ENCODE measurements at places on chromosomes 2 and 18.
A peak's percentile ranks its signal among the peaks of the same experiment; 100 is the strongest.

- no peak for DNase-seq
Observed at GRCh38 chr18:74906184-74906583, 302.8 kb downstream of the PTGR3 start.

- no peak for DNase-seq
Observed at GRCh38 chr18:2191180-2191790, 380.0 kb downstream of the METTL4 start.

DNA sequence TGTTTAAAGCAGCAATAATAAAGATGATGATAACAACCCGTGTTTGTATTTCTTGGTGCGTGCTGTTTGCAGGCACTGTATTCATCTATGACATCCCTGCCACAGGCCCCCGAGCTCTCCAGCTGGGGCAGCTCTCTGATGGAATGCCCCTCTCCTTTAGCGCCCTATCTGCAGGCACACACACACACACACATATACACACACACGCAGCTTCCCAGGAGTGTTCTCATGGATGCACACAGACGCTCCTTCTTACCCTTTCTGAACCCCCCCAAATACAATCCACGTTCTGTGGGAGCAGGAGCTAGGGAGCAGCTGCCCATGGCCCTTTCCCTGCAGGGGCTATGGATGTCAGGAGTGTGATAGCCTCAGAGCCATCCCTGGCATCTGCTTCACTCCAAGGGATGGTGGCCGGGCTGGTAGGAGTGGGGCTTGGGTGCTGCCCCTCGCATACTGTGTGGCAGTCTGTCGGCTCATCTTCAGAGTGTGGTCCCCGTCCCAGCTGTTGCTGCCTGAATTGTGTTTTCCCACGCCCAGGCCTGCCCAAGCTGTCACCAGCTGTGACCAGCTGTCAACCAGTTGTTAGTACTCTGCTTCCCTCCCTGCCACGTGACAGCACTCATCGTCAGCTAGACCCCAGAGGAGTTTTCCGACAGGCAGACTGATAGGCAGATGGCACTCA lies 50.8 kb upstream of the MYCN start:
- DNase-seq: no peak

DNA sequence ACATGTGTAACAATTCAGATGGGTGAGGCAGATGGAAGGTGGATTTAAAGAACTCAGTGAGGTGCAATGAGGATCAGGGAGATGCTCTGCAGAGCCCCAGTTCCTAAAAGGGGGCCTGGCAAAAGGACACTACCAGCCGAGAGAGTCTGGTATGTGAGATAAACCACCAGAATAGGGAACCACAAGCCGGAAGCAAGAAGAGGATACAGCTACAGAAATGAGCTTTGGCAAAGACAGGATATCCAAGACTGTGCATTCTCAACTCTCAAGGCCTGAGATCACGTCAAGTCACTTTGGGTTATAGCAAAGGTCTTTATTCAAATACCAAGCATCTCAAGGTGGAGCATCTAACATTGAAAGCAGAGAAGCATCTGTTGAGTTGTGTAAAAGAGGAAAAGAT lies 293.5 kb downstream of the ARHGAP15 start:
- DNase-seq: no peak

DNA sequence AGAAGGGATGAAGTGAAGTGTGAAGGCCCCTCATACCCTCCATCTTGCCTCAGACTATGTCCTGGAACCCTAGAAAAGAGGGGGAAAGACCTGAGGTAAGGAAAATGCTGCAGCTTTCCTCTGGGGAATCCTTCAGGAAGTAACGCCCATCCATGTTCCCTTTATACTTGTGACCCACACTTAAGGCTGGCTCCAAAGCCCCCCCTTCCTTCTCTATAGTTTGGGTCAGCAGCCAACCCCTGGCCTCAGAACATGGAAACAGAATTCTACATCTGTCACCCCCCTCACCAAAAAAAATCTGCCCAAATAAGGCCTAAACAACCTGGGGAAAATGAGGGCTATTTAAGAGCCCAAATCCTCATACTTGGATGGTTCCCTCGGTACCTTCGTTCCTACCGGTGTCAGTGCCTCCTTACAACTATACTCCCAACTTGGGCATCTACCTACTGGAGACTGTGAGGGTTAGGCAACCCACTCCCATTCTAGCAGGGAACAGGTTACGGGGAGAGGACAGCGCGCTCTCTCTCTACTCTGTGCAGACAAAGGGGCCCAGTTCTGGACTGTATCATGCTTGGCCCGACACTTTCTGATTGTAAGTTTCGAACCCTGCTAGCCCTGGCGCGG lies 689 bp downstream of the OST4 start:
- DNase-seq: no peak

DNA sequence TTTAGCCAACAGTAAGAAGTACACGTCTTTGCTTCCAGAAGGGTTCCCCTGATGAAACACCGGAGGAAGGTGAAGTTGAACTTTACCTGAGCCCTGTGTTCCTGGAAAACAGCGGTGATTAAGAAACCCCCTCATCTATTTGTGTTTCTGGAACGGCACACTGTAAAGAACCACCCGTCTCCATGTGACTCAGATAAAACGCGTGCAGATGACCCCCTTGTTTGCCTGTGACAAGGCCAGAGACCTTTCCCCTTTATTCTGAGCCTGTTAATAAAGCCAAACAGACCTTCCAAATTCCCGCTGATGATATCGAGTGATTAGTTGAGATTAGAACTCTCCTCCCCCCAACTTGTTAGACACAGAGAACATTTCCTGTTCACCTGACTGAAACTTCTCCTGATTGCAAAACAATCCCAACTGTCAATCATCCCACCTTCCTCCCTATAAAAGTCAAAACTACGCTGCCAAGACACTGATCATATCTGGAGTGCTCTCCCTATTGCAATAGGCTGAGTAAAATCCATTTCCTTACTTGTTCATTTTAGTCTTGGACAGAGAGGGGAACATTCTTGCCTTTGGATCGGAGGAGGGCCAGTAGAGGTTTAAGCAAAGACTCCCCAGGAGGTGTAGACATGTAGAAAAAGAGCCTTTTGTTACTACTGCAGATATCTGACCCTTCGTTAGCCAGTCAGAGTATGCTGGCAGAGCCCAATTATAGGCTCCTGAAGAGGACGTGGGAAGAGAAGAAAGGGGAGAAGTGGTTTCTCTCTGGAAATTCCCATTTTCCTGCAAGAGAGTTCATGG lies 914 bp upstream of the IWS1 start:
- DNase-seq: no peak

DNA sequence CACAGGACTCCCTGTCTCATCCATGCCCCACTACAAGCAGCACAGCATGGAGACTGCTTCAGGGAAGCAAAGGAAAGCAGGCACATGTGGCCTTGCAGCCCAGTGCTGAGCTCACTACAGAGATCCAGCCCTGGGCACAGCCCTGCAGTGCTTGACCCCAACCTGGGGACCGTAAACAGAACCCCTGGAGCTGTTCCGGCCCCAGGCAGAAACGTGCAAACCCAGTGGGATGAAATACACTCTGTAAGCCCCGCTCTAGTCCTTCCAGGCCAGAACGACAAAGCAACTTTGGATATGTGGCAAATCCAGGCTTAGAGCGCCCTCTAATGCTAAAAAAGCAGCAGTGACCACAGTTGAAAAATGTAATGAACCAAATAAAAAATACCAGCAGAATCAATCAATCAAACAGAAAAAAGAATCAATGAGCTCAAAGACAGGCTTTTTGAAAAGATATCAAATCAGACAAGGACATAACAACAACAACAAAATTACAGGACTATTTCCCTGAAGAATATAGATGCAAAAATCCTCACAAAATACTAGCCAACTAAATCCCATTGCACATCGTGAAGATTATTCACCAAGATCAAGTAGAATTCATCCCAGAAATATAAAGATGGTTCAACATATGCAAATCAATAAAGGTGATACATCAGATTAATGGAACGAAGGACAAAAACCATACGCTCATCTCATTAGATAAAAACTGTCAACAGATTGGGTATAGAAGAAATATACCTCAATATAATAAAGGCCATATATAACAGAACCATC lies 45.6 kb downstream of the ZNF519 start:
- peak; percentile 40 for DNase-seq

DNA sequence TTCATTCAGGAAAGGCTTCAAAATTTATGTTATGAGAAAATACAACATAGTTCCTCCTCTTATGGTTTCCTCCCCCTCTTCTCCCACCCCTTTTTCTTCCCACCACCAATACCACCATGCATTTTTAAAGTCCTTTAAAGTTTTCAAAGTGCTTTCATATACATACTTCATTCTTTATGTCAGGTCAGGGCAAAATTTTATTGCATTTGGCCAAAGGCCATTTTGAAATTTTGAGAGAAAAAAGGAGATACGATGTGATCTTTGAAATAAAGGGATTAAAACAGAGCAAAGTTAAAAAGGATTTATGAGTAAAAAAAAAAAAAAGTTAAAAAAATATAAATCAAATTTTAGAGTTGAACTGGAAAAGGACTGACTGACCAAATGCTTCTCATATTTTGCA lies 792.5 kb upstream of the FANCL start:
- DNase-seq: peak; percentile 60

DNA sequence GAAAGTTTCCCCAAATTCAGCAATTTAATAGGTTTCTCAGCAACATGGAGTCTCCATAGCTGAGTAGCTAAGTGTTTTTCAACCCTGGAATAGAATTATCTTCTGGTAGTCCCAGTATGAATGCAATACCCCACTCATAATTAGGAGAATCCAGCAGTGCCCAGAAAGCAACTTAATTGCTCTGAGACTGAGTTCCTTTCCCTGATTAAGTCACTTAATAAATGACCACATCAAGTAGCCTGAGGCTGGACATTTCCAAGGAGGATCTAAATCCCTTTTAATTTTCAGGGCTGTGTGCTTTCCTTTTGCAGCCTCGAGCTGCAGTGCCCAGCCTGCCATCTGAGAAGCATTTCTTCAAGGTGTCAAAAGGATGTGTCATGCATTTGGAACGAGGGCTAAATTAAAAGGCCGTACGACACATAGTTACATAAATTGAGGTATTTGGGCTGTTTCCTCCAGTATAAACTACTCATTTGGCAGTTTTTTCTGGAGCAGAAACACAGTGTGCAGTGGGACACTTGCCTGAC lies 17.7 kb upstream of the SIX2 start:
- no peak for DNase-seq

GRCh38 chr2:109513749-109514588 lies 99.8 kb downstream of the SEPTIN10 start:
- DNase-seq: no peak

- DNase-seq: no peak
Observed at GRCh38 chr2:113281910-113282746, 3.4 kb upstream of the PAX8 start.

DNA sequence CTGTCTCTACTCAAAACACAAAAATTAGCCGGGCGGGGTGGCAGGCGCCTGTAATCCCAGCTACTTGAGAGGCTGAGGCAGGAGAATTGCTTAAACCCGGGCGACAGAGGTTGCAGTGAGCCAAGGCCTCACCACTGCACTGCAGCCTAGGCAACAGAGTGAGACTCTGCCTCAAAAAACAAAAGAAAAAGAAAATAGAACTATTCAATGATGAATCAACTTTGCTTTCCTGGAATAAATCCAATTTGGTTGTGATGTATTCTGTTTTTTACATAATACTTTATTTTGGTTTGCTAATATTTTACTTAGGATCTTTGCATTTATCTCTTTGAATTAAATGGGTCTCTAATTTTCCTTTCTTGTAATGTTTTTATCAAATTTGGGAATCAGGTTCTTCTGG lies 86.3 kb upstream of the MBOAT2 start:
- DNase-seq: no peak

DNA sequence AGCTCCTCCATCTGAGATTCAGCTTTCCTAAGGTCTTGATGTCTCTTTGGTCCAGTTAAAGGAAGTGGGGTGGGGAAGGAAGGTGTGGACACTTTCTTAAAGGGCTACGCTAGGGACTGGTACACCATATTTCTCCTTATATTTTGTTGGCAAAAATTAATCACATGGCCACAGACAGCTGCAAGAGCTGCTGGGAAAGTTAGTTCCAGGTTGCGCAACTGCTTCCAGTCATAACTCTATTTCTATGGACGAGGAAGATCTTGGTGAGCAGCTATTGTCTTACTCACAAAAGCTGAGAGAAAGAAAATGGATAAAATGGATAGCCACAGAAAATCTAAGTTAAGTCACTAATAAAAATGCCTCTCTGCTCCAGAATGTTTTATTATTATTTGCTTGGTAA lies 60.7 kb upstream of the PPM1B start:
- no peak for DNase-seq

GRCh38 chr18:3552305-3552704 lies 102.3 kb downstream of the TGIF1 start:
- no peak for DNase-seq

- DNase-seq: no peak
Observed at GRCh38 chr2:100940766-100941645, 61.1 kb upstream of the RPL31 start.

- DNase-seq: no peak
Observed at GRCh38 chr2:101036562-101036961, 34.5 kb downstream of the RPL31 start.

DNA sequence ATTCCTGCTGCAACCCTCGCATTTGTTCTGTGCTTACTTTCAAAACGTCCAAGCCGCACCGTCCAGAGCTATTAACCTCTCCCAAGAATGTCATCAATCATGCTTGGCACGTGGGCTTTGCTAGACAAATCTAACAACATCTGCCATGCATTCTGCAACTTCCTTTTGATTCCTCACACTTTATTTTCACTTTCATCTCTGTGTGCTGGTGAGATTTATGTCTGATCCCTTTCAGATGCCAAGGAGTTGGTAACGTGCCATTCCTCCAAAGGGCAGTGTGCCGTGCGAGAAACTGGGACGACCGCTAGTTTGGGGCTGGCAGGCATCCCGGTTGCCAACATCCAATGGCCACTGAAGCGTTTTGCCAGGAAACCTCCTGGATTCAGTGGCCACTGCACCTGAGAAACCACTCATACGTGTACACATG lies 230.0 kb upstream of the PARD3B start:
- no peak for DNase-seq

DNA sequence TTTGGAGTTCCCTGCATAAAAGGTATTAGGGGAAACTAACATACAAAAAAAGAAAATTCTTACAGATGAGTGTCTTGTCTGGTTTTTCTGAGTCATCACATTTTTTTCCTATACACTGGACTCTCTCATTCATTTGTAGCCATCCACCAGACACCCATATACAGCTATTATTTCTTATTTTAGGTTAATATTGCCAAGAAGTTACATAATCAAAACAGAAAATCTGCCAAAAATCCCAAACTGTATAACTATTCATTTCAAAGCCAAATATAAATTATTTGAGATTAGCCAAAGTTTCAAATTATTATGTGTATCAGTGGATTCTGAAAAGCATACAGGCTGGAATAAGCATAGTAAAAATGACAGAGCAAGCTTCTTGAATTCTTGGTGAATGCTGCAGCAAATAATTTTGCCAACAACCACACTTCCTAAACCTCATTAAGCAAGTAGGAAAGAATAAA lies 191.2 kb downstream of the NCKAP5 start:
- DNase-seq: no peak

GRCh38 chr18:49055754-49056172 lies 105.0 kb upstream of the SMAD7 start:
- no peak for DNase-seq

GRCh38 chr18:31783059-31783458 lies 22.4 kb upstream of the SLC25A52 start:
- no peak for DNase-seq

GRCh38 chr2:220833446-220833845 lies 738.7 kb downstream of the EPHA4 start:
- no peak for DNase-seq

GRCh38 chr2:176082525-176082823 lies 1.3 kb downstream of the EVX2 start:
- DNase-seq: no peak

GRCh38 chr2:178683877-178684276 lies 123.3 kb downstream of the TTN start:
- no peak for DNase-seq

All from right renal pelvis (tissue), 4 donors.